ENCODE measurements at places on chromosomes 4 and X. TPM values are rescaled to one million over a fixed set of nuclear protein-coding genes. Genes with fewer than 3 reads are reported as not detected.

The MAGEB16 gene
- total RNA-seq = not detected

The TLR3 gene
- 2.8 TPM for total RNA-seq

The ANK2 gene
- total RNA-seq = 193 TPM

The NWD2 gene
- 0.30 TPM for total RNA-seq

The VEGFD gene
- 2.6 TPM for total RNA-seq

The GAGE13 gene
- total RNA-seq = not detected

The IL1RAPL2 gene
- 1.8 TPM for total RNA-seq

The UTP14A gene
- total RNA-seq = 12.1 TPM

The ARMCX1 gene
- total RNA-seq = 60.7 TPM

The RNF150 gene
- 15.0 TPM for total RNA-seq

The DMD gene
- 87.0 TPM for total RNA-seq

The RHOXF2B gene
- total RNA-seq = not detected

The LANCL3 gene
- total RNA-seq = 0.39 TPM

The TEX11 gene
- total RNA-seq = not detected

The PAGE1 gene
- not detected for total RNA-seq

The GPM6B gene
- total RNA-seq = 17.5 TPM

The DRP2 gene
- 0.69 TPM for total RNA-seq

The STPG2 gene
- total RNA-seq = 0.59 TPM

The TBC1D25 gene
- total RNA-seq = 4.8 TPM

The ASB12 gene
- 2.6 TPM for total RNA-seq

The IRS4 gene
- total RNA-seq = 0.69 TPM

The CT45A5 gene
- total RNA-seq = not detected

The MAGEE2 gene
- total RNA-seq = not detected

The GPR143 gene
- 1.6 TPM for total RNA-seq

The SLC10A7 gene
- total RNA-seq = 19.6 TPM

The RPS6KA6 gene
- total RNA-seq = 6.5 TPM

The MAGEB18 gene
- total RNA-seq = not detected

The STK32B gene
- 6.5 TPM for total RNA-seq

The MAGEB17 gene
- total RNA-seq = not detected

The F8 gene
- total RNA-seq = 3.1 TPM

The FAM13A gene
- 71.2 TPM for total RNA-seq

The PABPC4L gene
- total RNA-seq = 8.2 TPM

The PDGFC gene
- total RNA-seq = 32.6 TPM

The MAGEA2B gene
- total RNA-seq = not detected

The MID1IP1 gene
- 20.5 TPM for total RNA-seq

The GABRB1 gene
- 0.69 TPM for total RNA-seq

The UCP1 gene
- 1.7 TPM for total RNA-seq

The TIMP1 gene
- total RNA-seq = 51.4 TPM

The ARR3 gene
- total RNA-seq = not detected

The FRMPD4 gene
- 0.30 TPM for total RNA-seq

The GAGE2A gene
- not detected for total RNA-seq

Measured in skin of body (tissue), 3 donors.